HL-60 (cell line): ENCODE measurements at places on chromosomes 13 and 19.
A peak's percentile ranks its signal among the peaks of the same experiment; 100 is the strongest.

- DNase-seq, result no peak
These were observed 263.9 kb downstream of the MZT1 start for GRCh38 chr13:72463561-72463960.

DNA sequence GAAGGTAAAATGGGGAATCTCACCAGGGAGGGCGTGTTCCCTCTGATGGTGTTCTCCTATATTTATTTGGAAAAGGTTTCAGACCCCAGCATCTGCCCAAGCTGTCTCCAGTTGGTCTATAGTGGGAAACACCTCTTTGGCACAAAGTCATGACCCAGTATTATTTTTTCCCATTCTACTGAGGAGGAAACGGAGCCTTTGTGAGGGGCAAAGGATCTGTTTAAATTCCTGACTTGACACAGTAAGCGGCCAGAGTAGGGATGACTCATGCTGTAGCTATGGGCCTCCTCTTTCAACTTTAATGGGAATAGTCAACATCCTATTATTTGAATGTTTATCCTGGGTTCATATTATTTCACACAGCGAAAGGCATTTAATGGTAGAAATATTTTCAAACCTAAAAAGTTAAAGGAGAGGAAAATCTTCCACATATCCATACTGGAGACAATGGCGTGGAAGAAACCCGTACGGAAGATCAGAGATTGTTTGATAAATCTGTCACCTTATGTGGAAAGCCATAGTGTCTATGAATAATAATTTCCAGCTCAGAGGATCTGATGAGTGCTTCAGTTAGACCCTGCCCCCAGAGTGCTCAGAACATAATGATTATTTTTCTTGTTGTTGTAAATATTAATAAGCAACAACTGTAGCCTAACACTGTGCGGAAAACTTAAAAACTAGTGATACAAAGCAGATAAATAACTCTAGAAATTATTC is 126.0 kb downstream of the FOXO1 start:
- DNase-seq, result no peak

DNA sequence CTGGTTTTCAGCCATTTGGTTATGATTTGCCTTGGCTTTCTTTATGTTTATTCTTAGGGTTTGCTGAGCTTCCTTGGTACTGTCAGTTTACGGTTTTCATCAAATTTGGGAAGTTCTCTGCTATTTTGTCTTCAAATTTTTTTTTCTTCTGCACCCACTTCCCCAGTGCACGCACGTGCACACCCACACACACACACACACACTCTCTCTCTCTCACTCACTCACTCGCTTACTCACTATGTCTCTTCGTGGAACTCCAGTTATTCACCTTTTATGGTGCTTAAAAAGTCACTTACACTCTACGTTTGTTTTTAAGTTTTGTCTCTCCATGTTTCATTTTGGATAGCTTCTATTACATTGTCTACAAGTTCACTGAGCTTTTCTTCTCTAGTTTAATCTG is 7.1 kb downstream of the AKAP11 start:
- DNase-seq, result peak; percentile 55

DNA sequence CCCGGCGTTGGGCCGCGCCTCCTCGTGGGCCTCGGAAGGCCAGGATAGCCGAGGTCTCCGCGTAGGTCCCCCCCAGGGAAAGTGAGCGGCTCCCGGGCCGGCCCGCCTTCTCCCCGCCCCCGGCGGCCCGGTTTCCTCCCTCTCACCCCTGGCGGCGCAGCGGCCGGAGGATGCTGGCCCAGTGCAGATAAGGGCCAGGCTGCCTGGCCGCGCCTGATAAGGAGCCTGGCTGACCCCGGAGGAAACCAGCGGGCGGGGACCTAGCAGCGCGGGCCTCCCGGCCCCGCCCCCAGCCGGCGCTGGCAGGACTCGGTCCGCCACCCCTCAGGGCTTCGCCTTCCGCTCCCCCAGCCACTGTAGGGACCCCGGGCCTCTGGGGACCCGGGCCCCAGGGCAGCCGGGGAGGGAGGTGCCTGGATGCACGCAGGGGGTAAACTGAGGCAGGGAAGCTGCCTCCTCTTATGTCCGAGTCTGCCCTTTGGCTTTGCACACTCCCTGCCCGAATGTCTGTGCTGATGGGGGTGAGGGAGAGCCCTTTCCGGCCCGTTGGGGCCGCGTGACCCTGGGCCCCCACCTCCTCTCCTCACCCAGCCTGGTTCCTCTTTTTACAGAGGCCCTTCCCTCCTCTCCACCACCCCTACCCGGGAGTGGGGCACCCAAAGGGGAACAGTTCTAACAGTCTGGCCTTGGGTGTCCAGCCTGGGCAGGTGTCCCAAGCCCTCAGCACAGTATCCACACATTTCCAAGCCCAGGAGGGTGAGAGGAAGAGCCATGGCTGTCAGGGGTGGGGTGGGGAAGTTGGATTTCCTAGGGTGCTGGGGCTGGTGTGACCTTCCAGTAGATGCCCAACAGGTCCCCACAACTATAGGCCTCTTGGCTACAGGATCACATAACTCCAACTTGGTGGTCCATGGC is at the start of gene LYL1:
Gene LYL1 (minus strand): TSS at position 193 of the 915 bp plus-strand sequence. CDS start 1,687 bp downstream, outside the sequence.
- DNase-seq, result peak; percentile 98

GRCh38 chr13:70894258-70894657 is 786.0 kb upstream of the KLHL1 start:
- no peak for DNase-seq

- DNase-seq, result no peak
These were observed 209.7 kb downstream of the LACC1 start for GRCh38 chr13:44089452-44089851.

GRCh38 chr19:45968626-45969025 is 5.0 kb downstream of the NOVA2 start:
- DNase-seq, result no peak

DNA sequence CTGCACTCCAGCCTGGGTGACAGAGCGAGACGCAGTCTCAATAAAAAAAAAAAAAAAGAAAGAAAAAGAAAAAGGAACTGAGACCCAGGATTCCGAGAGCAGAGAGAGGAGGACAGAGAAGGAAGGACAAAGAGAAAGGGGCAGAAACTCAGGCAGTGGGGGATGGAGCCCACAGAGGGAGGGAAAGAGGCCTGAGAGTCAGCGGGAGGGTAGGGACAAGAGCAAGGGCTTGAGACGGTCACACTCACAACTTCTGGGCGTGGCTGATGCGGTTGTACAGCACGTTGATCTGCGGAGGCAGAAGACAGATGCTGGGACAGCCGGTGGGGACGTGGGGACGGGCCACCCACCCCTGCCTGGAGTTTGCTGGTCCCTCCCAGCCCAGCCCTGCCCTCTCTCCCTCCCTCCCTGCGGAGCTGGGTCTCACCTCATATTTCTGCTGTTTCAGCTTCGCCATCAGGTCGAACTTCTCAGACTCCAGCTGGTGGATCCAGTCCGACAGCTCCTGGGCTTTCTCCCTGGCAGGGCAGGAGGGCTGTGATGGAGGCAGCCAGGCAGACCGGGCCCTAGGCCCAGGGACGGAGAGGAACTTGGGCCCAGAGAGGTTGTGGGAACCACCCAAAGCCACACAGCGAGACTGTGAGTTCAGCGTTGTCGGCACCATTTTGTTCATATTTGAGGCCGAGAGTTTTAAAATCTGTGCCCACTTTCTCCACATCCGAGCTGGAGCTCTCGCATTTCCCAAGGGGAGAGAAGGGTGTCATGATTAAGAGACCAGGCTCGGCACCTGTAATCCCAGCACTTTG is 15.2 kb downstream of the TNNT1 start:
- DNase-seq, result no peak

- no peak for DNase-seq
These were observed 46.3 kb upstream of the CEACAM21 start for GRCh38 chr19:41529484-41530183.

DNA sequence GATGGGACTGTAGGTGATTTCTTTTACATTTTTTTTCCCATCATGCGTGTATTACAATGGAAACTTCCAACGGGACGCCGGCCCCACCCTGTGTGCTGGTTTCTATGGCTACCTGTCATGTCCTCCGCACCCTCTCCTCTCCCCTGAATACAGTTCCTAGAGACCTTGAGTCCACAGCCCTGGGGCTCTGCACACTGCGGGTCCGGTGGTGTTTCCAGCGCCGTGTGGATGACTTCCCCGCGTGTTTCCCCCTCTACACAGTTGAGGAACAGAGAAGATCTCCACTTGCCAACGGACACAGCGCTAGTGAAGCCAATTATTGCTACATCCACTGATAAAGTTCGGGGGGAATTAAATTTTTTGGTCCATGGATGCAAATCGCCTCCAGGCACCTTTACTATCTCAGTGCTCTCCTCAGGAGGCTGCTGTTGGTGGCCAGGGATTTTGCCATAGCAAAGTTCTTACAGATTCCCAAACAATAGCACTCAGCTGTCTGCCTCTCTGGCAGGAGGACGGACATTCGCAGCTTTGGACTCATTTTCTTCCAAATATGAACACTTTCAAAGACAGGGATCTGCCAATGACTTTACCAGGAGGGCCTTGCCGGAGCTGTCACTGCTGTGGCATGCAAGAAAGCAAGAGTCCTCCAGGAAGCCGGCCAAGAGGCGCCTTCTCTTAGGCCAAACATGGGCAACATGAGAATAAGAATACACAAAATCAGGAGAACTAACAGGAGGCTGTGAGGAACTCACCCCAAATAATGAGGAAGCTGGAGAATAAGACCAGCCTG is 39.3 kb upstream of the GAS6 start:
- no peak for DNase-seq

DNA sequence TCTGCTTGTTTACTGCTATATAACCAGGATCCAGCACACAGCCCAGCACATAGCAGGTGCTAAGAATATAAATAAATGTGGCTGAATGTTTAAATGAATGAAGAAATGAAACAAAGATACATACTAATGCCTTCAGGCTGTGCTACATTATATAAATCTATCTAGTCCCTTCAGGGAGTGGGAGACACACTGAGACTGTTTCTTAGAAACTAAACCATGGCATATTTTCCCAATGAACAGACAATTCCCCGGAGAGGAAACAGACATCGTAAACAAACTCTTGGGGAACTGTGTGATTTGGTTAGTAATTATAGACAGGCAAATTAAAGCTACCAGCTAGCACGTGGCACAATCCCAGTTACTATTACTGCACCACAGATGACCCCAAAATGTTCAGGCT is 9.7 kb upstream of the FEM1A start:
- DNase-seq, result no peak

GRCh38 chr19:6767081-6767356 is 216 bp downstream of the SH2D3A start:
- no peak for DNase-seq

DNA sequence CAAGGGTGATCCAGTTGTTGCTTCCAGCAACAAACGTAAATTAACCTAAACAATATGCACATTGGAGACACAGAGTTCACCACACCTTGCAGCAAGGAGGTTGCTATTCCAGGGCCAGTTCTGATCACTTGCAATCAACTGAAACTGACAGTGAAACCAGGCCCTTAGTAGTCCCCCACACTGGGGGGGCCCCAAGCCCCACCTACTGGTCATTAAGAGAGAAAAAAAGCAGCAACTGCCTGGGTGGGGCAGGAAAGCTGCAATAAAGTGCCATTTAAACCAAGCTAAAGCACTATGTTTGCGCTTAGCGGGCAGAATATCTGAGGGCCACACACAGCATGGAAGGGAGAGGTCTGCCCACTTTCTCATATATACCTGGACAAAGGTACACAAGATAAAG is 51.5 kb downstream of the ATP7B start:
- DNase-seq, result no peak

DNA sequence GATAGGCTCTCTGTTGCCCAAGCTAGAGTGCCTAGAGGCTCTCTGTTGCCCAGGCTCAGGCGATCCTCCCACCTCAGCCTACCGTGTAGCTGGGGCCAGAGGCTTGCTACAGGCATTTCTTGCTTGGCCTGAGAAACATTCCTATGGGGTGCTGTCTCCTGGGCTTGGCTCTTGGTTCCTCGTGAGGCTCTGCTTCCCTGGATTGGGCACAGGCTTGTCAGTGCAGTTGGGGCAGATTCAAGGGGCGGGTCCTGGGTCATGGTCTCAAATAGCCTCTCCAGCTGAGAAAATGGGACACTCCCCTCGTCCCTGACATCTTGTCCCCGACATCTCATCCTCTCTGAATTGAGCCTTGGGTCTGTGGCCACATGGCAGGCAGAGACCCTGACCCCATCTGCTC is 4.9 kb downstream of the TSSK6 start:
- DNase-seq, result no peak

DNA sequence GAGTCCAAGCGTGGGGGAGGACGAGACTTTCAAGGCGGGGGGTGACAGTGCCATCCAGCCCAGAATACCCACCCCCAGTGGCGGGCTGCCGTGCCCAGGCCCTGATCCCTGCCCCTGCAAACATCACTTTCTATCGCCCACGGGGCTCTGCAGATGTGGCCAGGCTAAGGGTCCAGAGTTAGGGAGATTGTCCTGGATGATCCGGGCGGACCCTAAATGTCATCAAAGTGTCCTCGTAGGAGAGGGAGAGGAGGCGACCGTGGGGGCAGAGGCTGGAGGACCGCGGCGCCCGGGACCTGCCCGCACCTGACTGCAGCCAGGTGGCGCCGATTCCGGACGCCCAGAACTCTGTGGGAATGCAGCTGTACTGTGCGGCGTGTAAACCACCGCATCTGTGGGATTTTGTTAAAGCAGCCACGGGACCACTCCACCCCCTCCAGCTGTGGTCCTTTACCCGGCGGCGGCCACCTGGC is 32.4 kb downstream of the GJA3 start:
- no peak for DNase-seq

DNA sequence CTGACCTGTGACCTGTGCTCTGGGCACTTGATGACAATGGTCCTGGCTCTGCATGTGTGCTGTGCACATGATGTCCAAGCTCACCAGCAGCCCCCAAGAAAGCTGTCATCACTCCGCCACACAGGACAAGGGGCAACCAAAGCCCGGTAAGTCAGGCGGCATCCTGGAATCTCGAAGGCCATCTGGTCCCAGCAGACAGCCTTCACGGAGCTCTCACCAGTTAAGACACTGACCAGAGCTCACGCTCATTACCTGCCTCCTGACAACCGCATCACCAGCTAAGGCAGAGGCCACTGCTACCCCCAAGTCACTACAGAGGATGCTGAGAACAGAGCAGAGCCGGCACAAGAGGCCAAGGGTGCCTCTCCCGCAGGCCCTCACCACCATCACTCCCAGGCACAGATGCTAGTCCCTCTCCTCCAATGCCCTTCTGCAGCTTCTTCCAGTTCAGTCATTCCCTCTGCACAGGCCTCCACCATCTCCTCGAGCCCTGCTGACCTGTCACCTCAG is 10.6 kb downstream of the PPP6R1 start:
- DNase-seq, result no peak

DNA sequence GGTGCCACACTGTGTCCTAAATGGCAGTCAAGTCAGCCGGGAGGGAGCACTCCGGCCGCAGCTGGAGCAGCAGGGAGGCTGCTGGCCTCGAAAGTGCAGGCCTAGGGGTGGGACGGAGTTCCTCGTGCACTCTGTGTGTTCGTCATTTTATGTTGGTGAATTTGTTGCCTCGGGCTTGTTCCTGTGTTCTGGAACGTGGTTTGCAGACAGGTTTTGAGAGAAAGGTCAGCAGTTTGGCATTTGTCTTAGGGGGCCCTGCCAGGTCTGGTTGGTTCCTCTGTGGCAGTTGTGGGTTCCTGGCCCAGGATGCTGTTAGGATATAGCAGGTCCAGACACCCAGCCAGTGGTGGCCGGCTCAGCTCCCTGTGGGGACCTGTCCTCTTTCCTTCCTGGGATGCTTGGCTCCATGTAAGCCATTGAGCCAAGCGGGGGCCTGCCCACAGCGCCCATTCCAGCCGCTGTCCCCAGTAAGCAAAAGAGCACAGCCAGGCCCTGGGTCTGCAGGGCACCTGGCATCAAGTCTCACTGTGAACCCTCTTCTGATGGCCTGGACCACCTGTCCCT is 30.0 kb downstream of the MPHOSPH8 start:
- DNase-seq, result no peak

GRCh38 chr19:7468840-7469239 is 20.0 kb downstream of the PEX11G start:
- DNase-seq, result no peak
